ENCODE measurements at places on chromosomes 1 and 21.

DNA sequence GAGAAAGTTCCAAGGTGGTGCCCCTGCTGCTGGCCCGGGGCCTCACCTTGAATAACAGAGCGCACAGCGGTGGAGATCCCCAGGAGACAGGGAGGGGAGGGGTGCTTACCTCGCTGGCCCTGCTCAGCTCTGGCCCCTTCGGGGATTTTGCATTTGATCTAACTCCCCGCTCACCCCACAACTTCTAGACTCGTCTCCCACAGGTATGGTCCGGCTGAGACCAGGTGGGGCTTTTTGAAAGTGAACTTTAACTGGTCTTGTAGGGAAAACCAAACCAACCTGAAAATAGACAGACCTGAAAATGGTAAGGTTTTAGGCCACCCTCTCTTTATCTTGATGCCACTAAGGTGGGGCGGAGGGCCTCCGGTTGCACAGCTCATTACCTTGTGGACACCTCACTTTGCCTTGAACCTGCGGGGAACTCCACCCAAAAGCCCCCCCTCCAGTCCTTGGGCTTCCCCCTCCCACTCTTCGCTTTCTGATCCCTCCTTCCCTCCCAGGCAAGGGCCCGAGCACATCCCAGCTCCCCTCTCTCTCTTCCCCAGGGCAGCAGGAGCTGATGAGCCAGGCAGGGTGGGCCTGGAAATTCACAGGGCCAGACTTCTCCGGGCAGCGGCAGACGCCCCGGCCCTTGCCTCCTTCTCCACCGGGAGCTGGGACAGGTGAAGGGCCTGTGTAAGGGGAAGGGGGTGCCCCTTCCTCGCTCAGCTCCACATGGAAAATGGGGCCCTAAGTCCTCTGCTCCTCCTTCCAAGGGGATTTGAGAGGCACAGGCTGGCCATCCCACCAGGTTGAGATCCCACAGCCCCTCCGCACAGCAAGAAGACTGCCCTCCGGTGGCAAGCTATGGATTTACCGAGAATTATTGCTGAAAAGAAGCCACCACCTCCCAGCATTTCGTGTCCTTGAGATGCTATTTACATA lies 16.1 kb downstream of the TNFRSF8 start:
- DNase-seq = peak; percentile 28

GRCh38 chr1:29732453-29732852 lies 496.1 kb downstream of the PTPRU start:
- no peak for DNase-seq

DNA sequence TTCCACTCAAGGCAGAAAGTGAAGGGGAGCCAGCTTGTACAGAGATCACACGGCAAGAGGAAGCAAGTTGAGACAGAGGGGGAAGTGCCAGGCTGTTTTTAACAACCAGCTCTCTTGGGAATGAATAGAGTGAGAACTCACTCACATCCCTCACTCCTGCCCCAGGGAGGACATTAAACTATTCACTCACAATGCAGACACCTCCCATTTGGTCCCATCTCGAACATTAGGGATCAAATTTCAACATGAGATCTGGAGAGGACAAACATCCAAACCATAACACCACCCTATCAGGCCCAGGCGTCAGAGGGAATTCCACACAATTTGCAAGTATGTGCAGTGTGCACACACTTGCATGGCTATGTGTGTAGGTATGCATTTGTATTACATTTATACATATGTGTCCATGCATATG lies 62.7 kb downstream of the DMAP1 start:
- DNase-seq = no peak

DNA sequence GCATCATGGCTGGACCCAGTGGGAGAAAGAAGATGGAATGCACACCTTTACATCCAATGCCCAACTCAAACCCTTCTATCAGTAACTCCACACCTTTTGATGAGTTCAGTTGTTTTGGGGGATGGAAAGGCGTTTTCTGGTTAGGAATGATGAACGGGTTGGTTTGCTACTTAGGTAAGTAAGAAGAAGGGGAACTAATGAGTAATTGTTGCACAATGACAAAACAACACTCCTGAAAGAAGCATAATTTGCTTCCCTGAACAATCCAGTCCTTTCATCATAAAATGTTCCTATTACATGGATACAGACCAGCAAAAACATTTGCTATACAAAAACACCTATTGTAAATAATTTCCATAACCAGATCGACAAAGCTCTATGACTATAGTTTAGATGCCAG lies 35.9 kb upstream of the NFIA start:
- no peak for DNase-seq

GRCh38 chr1:161440312-161440894 lies 64.9 kb upstream of the FCGR2A start:
- peak; percentile 66 for DNase-seq

DNA sequence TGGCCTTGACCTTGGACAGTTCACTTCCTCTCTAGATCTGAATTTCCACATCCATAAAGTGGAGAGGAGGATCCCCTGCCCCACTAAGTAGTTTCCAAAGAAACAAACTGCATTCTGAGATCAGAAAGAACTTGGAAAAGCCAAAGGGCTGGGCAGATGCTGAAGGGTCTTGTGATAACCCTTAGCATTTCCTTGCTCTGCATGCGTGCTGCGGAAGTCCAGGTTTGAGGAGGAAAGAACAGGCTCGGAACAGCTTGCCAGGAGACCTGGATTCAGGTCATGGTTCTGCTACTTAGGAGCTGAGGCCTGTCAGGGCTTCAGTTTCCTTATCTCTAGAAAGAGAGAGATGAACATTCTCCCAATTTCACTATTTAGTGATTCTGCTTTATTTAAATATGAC lies 27.2 kb downstream of the IGFN1 start:
- no peak for DNase-seq

DNA sequence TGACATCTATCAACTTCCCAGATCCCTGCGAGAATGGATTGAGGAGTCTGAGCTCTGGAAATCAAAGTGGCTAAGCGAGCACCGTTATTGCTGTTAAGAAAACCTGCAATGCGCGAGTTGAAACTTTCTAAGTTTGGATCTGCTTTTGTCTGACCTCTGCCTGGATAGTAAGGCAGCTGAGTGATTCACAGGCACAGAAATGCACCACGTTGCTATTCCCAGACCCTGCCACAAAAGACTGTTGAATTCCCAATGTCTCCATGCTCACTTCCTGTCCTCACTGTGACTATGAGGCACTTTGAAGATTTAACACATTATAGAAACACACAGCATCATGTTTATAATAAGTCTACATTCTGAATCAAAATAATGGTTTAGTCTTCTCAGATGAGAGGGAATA lies 27.1 kb upstream of the CNIH3 start:
- no peak for DNase-seq

DNA sequence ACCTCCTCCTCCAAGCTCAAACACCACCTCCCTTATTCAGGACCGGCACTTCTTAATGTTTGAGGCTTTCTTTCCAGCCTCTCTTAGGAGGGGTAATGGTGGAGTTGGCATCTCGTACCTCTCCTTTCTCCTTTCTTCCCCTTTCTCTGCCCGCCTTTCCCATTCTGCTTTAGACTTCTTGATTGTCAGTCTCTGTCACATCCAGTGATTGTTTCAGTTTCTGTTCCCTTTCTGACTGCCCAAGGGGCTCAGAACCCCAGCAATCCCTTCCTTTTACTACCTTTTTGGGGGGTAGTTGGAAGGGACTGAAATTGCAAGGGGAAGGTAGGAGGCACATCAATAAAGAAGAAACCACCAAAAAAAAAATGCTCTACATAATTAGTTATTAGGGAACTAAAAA lies 5.6 kb downstream of the ELK4 start:
- no peak for DNase-seq

- DNase-seq = no peak
Observed at GRCh38 chr1:227887697-227888403, 59.9 kb downstream of the WNT9A start.

- no peak for DNase-seq
Observed at GRCh38 chr1:226697151-226697928, 41.7 kb downstream of the ITPKB start.

DNA sequence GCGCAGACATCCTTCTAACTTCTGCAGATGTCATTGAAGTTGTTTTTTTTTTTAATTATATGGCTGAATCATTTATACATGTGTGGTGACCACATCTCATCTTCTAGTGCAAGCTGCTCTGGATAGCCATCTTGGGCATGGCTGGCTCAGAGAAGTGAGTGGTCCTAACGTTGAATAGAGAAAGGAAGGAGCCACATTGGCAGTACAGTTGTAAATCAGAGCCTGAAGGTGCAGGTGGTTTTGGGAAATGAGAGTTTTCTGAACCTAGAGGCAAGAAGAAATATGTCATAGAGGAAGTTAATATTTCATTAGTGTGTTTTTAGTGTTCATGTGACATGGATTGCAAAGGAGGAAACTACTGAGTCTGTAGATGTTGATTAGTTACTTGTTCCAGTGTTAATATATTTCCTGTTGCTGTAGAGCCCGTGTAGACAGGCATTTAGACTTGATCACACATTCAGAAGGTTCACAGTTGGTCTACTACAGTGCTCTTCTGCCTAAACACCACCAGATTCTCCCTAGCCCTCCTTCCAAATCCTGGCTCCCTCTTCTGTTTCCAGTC lies 163.7 kb downstream of the ROR1 start:
- no peak for DNase-seq

DNA sequence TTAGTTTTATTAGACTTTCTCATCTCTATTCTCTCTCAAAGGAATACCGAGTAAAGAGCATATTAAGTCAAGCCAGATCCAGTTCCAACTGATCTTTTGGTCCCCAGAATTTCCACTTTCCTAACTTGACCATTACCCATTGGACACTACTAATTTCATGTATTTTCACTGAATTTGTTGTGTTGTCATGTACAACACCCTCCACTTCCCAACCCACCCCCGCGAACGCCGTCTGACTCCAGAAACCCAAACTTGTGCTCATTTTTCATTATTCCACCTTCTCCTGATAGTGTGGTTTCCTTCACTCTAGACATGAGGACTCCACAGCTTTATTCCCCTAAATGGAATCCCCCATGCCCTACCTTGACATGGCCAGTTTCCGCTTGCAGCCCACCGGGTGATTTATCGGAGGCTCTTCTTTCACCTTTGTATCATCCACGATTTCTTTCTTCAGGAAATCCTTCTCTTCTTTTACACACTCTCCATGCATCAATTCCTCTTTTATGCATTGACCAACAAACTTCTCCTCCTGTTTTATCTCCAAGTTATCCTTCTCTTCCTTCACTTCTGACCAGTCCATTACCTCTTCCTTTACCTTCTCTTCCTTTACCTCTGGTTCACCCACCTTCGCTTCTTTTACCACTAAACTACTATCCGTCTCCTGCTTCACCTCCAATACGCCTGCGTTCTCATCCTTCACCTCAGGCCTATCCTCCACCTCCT lies 805 bp downstream of the ZNHIT6 start:
- no peak for DNase-seq

DNA sequence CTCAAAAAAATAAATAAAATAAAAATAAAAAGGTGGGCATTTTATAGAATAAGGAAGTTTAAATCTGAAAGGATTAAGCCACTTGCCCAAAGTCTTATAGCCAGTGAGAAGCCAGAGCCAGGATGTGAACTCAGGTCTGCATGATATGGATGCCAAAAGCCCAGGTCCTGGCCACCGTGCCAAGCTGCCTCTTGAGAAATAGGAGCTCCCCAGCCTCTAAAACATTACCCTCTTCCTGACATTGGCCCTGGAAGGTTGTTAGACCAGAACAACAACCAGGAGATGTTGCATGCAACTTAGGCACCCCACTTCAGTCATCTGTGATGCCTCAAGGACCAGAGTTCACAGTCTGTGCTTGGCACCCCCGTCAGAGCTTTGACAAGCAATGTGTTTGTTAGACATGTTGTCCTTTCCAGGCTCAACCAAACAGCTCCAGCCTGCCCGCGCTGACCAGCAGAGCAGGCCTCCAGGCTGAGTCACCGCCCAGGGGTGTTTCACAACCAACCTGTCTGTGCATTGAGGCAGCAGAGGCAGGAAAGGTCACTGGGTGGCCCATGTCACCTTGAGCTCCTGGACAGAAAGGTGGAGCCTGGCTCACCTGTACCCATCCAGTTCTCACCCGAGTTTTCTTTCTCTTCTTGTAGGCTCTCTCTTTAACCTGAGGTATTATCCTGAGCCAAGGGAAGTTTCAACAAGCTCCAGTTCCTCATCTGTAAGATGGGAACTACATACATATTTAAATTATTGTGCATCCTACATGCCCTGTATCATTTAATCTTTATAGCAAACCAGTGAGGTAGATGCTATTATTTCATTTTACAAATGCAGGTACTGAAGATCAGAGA lies 14.9 kb upstream of the MED18 start:
- no peak for DNase-seq

- DNase-seq = no peak
Observed at GRCh38 chr1:29563092-29563491, 326.8 kb downstream of the PTPRU start.

DNA sequence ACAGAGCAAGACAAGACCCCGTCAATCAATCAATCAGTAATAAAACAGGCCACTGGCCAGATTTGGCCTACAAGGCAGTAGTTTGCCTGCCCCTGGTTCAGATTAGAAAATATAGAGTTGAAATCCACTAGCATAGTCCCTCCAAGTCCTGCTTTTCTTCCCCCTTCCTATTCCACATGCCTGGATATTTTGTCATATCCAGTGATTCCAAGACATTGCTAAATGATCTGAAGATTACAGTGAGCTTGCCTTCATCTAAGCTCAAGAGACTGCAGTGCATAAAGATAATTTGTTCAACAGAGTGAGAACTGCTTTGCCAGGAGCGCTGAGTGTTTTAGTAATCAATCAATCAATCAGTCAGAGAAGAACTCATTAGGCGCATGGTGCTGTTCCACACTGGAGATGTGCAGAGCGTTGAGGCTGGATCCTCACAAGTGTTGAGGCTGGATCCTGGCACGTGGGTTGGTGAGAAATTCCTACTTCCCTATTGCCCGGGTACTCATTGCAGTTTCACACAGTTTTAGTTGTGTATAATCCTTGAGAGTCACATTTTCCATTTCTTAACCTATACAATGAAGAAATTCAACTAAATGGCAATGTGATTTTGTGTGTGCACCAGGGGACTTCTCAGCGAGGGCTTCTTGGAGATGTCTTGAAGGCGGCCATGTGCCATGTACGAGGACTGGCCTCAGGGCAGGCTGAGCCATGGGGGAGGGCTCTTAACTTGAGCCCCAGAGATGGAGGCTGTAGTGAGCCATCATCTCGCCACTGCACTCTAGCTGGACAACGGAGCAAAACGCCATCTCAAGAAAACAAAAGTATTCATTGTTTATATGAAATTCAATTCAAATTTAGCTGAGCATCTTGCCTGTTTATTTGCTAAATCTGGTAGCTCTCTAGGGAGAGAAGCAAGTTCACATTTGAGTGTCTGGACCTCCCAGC lies 76.3 kb downstream of the TOMM20 start:
- no peak for DNase-seq

GRCh38 chr1:240031009-240031408 lies 60.7 kb upstream of the FMN2 start:
- DNase-seq = no peak

DNA sequence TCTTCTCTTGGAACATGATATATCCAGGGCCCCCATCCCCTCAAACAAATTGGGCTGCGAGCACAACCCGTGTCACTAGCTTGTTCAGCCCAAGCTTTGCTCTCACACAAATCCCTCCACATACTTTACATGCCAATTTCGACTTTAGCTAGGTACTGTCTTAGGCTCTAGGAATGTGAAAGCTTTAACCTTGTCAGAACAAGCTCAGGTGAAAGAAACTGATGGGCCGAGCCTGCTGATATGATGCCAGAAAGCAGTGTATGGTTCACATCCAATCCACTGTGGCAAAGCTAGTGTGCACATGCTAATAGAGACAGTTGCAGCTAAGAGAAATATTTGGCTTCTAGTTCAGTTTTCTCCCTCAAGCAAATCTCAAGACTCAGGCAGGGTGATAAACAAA lies 79.5 kb downstream of the TNFSF18 start:
- DNase-seq = no peak
